NAMALWA (cell line): ENCODE measurements at places on chromosomes 5 and 9.

GRCh38 chr5:179823937-179824744, 3.4 kb downstream of the SQSTM1 start:
- DNase-seq: no peak

- DNase-seq: no peak
These were observed 4.4 kb upstream of the SLC12A7 start for GRCh38 chr5:1116109-1116740.

- no peak for DNase-seq
These were observed 161.4 kb downstream of the SLIT3 start for GRCh38 chr5:169139480-169140050.

- no peak for DNase-seq
These were observed 93.0 kb downstream of the CEMIP2 start for GRCh38 chr9:71675105-71675856.

GRCh38 chr5:114928644-114929462, 240.9 kb downstream of the TRIM36 start:
- DNase-seq: no peak

DNA sequence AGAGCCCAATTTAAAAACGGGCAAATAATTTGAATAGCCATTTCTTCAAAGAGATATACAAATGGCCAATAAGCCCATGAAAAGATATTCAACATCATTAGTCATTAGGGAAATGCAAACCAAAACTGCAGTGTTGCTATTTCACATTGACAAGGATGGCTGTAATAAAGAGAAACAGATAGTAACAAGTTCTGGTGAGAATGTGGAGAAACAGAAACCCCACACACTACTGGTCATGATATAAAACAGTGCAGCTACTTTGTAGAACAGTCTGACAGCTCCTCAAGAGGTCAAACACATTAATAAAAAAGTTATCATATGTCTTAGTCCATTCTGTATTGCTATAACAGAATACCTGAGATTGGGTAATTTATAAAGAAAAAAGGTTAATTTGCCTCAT, 237.0 kb upstream of the GRAMD2B start:
- DNase-seq: no peak

DNA sequence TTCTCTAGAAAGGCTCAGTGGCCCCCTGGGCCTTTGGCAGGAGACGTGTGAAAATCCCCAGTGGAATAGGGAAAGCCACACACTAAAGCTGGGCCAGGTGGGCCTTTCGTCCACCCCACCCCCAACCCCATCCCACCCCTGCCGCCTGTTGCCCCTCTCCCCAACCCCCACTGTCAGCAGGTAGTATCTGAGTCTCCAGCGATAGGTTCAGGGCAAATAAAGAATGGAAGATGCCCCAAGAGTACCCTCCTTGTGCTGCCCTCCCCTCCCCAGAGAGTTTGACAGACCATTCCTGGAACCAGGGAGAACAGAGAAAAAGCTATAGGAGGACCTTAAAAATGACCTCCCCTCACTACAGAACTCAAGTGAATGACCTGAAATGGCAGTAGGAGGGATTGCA, 36.7 kb upstream of the UBE2D2 start:
- no peak for DNase-seq

- no peak for DNase-seq
These were observed 143.0 kb upstream of the TARS1 start for GRCh38 chr5:33297760-33298216.

- DNase-seq: no peak
These were observed 148.9 kb downstream of the DOCK2 start for GRCh38 chr5:169785771-169786618.

GRCh38 chr9:96131825-96132224, 170.2 kb downstream of the HSD17B3 start:
- no peak for DNase-seq

- DNase-seq: no peak
These were observed 269.8 kb downstream of the SYK start for GRCh38 chr9:91071184-91071990.
